ENCODE measurements at places on chromosomes 12 and 14.

DNA sequence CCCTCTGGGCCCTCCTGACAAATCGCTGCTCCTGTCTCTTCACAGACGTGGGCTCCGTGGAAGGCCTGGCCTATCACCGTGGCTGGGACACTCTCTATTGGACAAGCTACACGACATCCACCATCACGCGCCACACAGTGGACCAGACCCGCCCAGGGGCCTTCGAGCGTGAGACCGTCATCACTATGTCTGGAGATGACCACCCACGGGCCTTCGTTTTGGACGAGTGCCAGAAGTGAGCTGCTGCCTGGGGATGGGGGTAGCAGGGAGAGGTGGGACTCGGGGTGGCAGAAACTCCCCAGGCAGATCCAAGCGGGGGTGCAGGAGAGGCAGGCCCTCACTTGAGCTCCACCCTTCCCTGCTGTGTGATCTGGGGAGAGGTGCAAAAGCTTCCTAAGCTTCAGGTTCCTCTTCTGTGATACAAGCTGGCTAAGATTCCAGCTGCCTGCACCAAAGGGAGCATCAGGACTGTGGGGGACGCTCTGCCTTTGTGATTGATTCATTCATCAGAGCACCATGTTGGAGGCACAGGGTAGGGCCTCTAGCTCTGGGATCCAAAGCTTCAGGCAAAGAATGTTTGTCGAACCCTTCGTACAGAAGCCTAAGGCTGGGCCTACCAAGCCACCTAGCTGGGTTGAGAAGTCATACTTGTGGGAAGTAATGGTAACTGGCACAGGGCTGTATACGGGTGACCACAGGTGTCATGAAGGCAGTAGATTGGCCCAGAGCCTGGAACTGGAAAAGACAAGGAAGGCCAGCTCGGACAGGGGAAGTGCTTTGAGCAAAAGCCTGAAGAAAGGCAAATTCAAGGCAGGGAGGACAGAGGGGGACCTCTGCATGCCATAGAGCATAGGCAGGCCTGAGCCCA is 29.1 kb upstream of the NXPH4 start:
- no peak for DNase-seq

- no peak for DNase-seq
These were observed 4.0 kb downstream of the APOBEC1 start for GRCh38 chr12:7661741-7662140.

DNA sequence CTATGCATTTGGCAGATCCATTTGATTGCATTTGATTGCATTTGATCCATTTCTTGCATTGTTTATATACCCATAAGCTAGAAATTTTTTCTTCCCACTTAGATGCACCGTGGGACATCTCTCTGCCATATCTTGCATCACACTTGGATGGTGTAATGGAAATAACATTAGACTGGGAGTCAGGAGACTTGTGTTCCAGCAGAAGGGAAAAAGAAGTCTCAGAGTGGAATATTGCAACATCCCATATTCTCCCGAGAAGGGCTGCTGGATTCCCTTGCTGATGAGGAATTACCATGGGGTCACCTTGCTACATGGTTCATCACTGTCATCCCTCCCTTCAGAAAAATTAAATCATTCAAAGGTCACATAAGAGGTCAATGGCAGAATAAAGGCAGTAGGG is 78.1 kb downstream of the KSR2 start:
- DNase-seq: no peak

GRCh38 chr12:83784298-83784890 is 1097.7 kb downstream of the TMTC2 start:
- DNase-seq: no peak

DNA sequence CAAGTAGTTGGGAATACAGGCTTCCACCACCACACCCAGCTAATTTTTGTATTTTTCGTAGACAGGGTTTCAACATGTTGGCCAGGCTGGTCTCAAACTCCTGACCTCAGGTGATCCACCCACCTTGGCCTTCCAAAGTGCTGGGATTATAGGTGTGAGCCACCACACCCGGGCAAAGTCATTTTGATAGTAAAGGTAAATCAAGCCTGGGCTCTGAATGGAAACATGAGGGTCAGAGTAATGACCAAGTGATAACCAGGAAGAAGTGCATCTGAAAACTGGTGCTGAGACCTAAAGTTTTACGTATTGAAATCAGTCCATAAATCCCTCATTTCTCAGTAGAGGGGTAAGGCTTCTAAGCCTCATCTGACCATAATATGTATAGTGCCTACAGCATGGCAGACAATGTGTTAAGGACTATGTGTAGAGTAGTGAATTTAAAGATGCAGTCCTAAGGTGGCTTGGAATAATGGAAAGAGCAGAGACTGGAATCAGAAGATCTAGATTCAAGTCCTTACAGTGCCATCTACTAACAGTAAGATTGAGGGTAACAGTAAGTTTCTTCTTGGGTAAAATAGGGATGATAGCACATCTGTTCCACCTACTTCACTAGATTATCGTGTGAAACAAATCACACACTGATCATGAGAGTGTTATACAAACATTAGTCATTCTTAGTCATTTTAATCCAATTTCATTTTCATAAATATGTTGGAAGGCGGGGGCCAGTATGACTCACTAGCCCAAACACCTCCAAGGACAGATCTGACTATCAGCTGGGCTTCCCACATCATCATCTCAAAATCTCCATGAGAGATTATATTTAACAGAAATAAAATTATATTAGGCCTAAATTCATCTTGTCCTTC is 11.2 kb downstream of the MAP4K5 start:
- no peak for DNase-seq

DNA sequence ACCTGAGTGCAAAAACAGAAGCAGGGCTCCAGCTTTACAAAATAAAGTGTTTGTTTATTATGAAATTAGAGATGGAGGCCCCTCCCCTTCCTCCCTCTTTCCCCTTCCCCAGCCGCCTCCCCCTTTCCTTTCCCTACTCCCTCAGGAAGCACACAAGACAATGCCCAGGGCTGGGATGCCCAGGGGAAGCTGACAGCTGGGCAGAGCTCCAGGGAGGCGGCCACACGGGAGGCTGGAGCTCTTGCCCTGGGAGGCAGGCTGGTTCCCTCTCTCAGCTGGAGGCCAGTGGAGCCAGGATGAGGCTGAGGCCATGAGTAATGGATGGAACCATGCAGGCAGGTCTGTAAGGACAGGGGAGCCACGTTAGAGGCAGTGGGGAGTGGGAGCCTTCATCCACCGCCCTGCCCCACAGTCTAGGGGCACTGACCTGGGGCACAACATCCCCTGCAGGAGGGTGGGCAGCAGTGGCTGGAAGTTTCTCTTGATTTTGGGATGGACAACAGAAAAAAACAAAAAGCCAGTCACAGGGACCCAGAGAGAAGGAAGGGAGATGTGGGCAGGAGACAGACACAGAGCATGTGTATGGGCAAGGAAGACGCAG is 5.1 kb downstream of the PSMB11 start:
- no peak for DNase-seq

GRCh38 chr12:4974217-4974616 is 64.5 kb downstream of the KCNA1 start:
- DNase-seq: no peak

DNA sequence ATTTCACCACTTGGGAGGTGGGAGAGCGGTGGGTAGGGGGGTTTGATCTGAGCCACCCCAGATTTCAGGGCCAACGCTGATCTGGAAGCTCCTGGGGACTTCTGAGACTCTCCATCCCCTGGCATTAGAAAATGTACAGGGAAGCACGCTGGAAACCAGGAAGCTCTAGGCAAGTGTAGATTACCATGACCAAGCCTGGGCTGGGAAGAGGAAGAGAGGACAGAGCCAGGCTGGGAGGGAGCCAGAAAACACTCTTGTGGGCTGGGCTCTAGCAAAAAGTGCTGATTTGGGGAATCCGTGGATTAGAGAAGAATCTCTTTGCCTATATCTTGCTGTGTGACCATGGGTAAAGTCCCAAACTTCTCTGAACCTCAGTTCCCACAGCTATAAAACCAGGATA is 236.7 kb downstream of the BCL11B start:
- DNase-seq: no peak

GRCh38 chr12:119783787-119784186 is 93.3 kb downstream of the CIT start:
- DNase-seq: no peak

DNA sequence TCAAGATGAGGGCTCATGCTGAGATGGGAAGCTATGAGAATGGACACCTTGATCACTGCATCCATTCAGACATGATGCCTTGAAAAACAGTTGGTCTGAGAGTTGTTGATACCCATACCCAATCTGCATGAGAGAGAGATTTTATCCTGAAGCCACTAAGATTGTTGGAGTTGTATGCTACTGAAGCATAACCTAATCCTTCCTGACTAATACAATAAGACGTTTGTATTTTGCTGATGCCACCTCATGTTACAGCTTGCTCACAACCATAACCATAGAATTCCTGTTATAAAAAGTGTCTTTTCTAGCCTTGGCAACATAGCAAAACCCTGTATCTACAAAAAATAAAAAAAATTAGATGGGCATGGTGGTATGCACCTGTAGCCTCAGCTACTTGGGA is 12.7 kb upstream of the SERPINA1 start:
- no peak for DNase-seq

GRCh38 chr12:5258498-5258897 is 173.4 kb upstream of the NTF3 start:
- DNase-seq: no peak

GRCh38 chr12:88011755-88012154 is 17.4 kb downstream of the C12orf50 start:
- DNase-seq: no peak

- no peak for DNase-seq
These were observed 26.4 kb downstream of the SCFD1 start for GRCh38 chr14:30648471-30648870.

DNA sequence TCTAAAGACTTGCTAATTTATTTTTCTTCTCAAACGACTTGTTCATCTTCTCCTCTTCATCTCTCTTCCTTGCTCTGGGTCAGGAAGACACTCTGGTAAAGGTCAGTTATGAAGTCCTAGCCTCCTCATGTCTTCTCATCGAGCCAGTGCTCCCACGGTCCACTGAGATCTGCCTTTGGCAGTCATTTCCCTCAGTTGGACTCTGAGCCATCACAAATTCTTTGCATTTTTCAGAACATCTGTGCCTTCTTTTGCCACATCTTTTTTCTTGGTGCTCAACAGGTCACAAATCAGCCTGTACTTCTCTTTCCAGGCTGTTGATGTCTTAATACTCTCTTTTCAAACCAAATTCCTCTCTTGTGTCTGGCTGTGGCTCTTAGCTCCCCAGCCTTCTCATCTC is 49.7 kb downstream of the IGF1 start:
- no peak for DNase-seq

DNA sequence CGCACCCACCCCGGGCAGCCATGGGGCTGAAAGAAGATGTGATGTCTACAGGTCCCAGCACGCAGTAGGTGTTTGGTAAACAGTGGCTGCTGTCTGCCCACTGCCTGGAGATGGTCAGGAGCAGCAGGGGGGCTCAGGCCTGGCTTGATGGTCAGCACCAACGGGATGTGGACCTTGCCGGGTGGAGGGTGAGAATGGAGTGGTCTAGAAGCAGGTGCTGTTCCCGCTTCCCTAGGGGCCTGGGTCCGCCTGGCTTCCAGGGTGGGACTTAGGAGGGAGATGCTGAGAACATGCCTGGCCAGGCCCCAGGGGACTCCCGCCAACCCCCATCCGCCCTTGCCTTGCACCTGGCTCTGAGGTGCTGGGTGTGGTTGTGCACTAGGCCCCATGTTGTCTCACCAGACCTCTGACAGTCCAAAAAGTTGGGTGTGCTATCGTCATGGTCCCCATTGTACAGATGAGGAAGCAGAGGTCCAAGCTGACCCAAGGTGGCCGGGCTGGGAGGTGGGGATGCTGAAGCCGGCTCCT is 12.9 kb downstream of the FAM222A start:
- DNase-seq: no peak

GRCh38 chr12:1630133-1630826 is 1.2 kb downstream of the WNT5B start:
- no peak for DNase-seq

GRCh38 chr12:85796001-85796400 is 40.2 kb downstream of the RASSF9 start:
- DNase-seq: no peak
